ENCODE measurements at places on chromosomes 5 and 9.

DNA sequence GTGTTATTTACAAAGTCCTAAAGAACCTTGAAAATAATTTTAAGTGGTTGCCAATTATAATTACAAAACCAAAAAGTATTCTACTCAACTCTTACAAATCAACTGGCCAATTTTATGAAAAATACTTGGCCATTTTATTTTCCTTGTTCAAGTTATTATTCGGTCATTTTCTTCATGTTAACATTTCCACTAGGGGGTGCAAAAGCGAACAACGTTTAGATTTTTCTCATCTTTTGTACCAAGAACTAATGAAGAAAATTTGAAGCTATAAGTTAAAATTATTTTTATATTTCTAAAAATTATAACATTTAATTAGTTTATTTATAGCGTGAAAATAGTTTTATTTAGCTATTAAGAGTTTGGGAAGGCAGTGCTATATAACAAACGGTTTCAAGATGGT lies 1453.3 kb downstream of the MAT2B start:
- no peak for DNase-seq

GRCh38 chr5:32465076-32465475 lies 20.5 kb upstream of the ZFR start:
- DNase-seq = no peak

DNA sequence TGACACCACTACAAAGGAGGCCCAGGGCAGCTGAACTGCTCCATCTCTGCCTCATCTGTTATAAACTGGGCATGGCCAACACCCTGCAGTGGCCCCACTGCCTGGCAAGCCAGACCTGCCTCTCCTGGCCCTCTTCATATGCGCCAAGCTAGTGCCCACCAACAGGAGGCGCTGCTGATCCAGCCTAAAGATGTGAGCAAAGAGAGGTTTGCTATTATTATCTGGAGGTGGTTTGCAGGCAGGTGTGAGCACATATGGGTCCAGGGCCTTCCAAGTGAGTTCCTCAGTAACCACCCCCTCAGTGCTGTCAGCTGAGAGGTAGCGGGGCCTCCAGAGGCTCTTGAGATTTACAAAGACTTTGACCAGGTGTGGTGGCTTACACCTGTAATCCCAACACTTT lies 232.2 kb downstream of the SYK start:
- peak; percentile 74 for DNase-seq

DNA sequence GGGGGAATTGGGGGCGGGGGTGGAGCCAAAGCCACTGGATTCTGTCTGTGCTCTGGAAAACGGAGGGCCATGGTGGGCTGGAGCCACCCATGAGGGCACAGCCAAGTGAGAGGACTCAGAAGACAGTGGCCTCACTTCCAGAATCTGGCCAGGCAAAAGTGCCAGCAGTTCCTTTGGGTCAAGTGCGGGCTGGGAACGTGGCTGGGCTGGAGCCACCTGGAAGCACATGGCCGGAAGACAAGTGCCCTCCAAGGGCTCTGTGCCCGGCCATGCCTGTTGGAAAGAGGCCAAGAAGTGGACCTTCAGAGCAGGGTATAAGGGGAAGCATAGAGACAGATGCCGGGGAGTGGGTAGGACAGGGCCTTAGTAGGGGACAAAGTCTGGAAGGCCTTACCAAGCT lies 11.7 kb upstream of the SH3PXD2B start:
- DNase-seq = no peak

- DNase-seq = no peak
These were observed 968.8 kb downstream of the TLE1 start for GRCh38 chr9:80720579-80720978.

GRCh38 chr5:82855893-82856550 lies 221.2 kb downstream of the TMEM167A start:
- DNase-seq = no peak

DNA sequence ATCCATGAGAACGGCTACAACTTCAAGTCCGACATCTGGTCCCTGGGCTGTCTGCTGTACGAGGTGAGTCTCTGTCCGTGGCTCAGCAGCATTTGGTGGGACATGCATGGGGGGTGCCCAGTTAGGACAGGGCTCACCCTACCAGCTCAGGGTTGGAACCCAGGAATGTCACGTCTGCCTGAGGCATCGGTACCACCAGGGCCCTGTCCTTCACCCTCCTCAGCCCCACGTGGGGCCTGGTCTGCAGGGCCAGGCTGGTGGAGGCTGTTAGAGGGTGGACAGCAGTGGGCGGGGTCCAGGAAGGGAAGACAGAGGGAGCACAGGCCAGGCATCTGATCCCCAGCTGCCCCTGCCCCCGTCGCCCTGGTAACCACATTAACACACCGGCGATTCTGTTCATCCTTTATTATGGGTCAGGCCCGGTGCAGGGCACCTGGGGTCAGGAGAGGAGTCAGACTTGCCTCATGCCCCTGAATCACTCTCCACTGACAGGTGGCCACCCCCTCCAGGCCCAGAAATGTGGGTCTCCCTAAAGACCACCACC lies 75.6 kb downstream of the PSMB7 start:
- DNase-seq = no peak

DNA sequence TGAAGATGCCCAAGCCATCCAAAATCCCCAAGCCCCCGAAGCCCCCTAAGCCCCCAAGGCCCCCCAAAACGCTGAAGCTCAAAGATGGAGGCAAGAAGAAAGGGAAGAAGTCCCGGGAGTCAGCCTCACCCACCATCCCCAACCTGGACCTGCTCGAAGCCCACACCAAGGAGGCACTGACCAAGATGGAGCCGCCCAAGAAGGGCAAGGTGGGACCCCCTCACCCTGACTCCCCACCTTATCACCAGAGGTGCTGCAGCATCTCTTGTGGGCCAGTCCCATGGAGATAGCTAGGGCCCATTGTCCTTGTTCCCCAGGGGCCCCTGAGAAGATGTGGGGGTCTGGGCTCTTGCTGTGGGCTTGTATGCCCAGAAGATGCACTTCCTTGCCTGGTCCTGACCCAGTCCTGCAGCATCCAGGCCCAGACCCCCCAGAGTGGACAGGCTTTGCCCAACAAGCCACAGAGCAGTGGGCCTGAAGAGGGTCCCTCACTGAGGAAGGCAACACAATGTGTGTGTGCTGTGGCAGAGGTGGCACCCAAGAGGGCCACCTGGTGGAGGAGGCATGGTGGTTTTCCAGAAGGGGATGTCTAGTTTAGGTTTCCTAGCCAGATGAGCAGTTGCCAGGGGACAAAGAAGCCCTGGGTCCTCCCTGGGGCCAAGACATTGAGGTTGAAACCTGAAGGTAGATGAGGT lies 84.1 kb downstream of the PHF2 start:
- no peak for DNase-seq

Measured in OCI-LY7 (cell line).